ENCODE measurements at places on chromosomes 13 and 19. TPM values are rescaled to one million over a fixed set of nuclear protein-coding genes. Genes with fewer than 3 reads are reported as not detected.

Gene SHISA7
- not detected for total RNA-seq

Gene FBXO17
- not detected for total RNA-seq

Gene FBN3
- total RNA-seq = 0.03 TPM

GRCh38 chr19:7722231-7722651 is 9.7 kb downstream of the CLEC4G start:
- DNase-seq = no peak

- DNase-seq = no peak
These were observed 10.5 kb downstream of the COMP start for GRCh38 chr19:18780631-18781030.

Gene PBX4
- total RNA-seq = 34.1 TPM

DNA sequence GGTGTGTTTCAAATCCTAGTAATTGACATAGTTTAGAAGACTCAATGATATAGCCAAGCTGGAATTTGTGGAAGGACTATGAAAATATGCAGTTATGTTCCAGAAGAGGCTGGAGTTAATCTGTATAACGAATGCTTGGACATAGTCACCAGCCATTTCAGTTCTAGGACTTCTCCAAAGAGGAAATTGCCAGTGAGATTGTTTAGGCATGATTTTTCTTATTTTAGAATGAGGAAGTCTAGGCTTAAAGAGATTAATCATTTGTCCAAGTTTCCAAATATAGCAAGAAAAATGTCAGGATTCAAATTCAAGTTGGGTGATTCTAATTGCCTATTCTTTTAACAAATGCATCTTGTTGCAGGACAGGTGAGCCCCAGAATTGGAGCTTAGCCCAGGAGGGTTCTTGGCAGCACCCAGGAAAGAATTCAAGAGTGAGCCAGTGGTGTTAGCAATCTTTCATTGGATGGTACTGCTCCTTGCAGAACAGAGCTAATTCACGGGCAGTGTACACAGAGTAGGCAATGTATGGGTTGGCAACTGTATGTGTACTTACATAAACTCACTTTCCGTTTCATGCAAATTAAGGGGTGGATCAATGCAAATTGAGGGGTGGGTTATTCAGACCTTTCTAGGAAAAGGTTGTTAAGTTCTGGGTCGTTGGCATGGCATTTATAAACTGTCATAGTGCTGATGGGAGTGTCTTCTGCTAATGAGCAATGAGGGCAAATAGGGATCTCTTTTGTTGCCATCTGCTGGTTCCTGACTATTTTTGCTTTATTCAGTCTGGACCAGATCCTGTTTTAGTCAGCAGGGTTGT is 763.1 kb upstream of the SLITRK1 start:
- no peak for DNase-seq

DNA sequence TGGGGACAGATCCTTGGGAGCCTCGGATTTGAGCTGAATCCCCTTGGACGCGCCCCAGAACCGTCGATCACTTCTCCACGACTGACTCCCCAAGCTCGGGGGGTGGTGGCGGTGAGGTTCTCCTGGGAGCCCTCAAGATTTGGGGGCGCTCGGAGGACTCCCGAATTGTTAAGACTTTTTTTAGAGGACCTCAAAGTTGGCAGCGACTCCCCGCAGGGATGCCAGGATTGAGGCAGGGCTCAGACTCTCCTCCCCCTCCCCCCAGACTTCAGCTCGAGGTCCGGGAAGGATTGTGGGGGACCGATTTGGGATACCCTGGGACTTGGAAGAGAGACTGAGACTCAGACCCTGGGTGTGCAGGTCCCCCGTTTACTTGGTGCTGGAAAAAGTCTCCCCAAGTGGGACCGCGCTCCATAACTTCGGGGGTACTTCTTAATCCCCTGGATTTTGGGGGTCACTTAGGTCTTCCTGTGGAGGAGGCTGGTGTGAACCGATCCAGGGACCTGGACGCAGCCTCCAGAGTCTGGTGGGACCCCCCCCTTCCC is 665 bp downstream of the VASP start:
- no peak for DNase-seq

Gene ARMC6
- total RNA-seq = 35.4 TPM

DNA sequence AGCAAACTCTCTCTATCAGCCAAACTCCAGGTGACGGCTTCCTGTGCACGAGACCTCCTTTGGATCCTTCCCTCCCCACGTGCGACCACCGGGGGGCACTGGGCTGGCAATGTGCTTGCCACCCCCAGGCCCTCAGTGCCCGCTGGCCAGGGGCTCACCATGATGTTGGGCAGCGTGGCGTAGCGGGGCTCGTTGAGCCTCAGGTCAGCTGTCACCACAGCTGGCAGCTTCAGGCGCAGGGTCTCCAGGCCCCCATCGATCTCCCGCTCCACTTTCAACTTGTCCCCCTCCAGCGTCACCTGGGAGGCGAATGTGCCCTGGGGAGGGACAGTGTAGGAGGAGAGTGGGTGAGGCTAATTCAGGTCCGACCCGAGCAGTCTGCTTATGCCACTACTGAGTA is 4.8 kb upstream of the VSIG10L start:
- DNase-seq = no peak

Gene TMEM221
- total RNA-seq = not detected

Gene C19orf33
- not detected for total RNA-seq

GRCh38 chr13:100887729-100888151 is 213.1 kb upstream of the TMTC4 start:
- no peak for DNase-seq

Gene NPHS1
- total RNA-seq = not detected

DNA sequence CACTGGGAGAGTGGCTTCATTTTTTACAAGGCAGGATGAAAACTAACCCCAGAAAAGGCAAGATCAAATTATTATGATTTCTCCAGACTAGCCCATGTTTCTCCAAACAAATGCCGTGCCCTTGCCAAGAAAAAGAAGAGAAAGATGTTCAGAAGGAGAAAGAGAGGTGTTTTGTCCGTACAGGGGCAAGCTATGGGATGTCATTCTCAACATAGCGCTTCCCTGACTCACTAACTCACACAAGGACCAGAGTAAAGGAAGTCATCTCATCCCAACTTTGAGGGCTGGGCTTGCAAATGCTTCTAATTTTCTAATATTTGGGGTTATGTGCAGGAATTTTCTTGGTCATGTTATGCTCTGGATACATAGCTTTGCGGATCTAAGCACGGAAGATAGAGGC is 224.2 kb upstream of the MAB21L1 start:
- no peak for DNase-seq

Gene WDR88
- total RNA-seq = not detected

- DNase-seq = peak; percentile 26
These were observed 949 bp upstream of the ZNF260 start for GRCh38 chr19:36528921-36529518.

Gene LRRC8E
- total RNA-seq = not detected

GRCh38 chr19:40378509-40378908 is 11.5 kb downstream of the HIPK4 start:
- no peak for DNase-seq

Gene URAD
- not detected for total RNA-seq

Gene LILRA6
- total RNA-seq = not detected

- DNase-seq = no peak
These were observed 2.0 kb downstream of the RNF113B start for GRCh38 chr13:98175043-98175442.

Gene NOTCH3
- not detected for total RNA-seq

Gene CILP2
- total RNA-seq = 0.24 TPM

GRCh38 chr13:43284162-43284561 is 260.8 kb downstream of the DNAJC15 start:
- no peak for DNase-seq

Data from activated CD8-positive, alpha-beta T cell treated with anti-CD3 and anti-CD28 coated beads, Interleukin-2, amount 10 ng/mL, durations not matched to agents 7 days and 5 days (primary cell).